ENCODE measurements at places on chromosomes 12 and 14.

DNA sequence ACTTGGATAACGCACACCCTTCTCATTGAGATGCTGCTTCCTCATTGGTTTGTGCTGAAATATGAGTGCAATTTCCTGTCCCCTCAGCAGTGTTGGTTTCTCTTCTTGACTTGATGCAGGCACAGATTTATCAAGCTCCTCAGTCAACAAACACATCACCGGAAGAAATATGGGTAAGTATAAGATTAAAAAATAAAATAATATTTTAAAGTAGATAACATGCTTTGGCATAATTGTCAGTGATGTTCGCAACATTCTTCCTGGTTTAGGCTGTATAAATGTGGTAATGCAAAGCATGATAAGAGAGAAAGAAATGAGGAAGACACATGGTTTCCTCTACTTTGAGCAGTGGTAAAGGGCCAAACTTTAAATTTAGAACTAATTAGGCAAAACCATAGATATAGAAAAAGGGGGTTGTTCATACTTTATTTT, at the start of gene GPR65:
Gene GPR65 (plus strand): TSS at position 86 of the 432 bp plus-strand sequence. CDS start 5,713 bp downstream, outside the sequence.
- DNase-seq = no peak

DNA sequence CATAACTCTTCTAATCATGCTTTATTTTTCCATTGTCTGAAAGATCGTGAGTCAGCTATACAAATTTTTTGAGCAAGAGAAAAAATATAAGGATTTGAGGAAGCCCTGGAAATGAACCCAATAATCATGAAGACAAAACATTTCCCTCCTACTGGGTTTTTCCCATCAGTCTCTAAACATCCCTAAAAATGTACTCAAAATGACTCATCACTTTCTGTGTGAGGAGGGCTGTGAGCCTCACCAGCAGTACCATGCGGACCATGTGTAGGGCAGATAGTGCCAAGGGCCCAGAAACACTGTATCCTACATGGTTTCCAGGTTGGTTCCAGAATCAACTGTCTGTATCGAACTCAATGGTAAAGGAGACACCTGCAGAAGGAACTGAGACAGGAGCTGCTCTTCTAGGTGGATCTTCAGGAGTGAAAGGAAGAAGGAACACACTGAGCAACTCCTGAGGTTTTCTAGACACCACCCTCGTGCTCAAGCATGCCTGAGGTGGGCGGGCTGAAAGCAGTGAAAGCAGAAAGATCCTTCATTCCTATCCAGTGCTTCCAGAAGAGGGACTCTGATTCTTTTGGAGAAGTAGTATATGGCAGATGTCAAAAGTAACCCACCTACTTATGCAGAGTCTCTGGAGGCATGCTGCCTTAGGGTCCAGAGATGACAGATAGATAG, 48.6 kb upstream of the RHOJ start:
- no peak for DNase-seq

GRCh38 chr12:45409966-45410365, 194.1 kb downstream of the ANO6 start:
- no peak for DNase-seq

- peak; percentile 63 for DNase-seq
Measured at GRCh38 chr14:37584211-37585100, 10.6 kb downstream of the FOXA1 start.

DNA sequence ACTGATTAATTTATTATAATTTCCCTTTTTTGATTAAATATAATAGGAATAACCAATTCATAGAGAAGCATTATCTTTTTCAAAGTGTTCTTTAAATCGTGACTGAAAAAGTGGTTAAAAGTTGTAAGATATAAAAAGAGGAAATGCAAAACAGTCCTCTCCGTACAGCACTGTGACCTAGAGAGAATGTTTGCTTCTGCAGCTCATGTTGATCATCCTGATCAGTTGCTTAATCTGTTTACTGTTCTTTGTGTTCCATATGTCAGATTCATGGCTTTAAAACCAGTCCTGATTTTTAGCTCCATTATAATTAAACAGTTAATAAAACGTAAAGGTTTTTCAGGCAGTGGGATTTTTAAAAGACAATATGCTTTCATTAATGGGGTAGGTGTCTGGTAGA, 4.7 kb downstream of the TTC8 start:
- DNase-seq = no peak

GRCh38 chr12:27931390-27931789, 41.1 kb downstream of the PTHLH start:
- DNase-seq = no peak

GRCh38 chr12:55607821-55608594, 28.7 kb upstream of the OR10P1 start:
- peak; percentile 22 for DNase-seq

DNA sequence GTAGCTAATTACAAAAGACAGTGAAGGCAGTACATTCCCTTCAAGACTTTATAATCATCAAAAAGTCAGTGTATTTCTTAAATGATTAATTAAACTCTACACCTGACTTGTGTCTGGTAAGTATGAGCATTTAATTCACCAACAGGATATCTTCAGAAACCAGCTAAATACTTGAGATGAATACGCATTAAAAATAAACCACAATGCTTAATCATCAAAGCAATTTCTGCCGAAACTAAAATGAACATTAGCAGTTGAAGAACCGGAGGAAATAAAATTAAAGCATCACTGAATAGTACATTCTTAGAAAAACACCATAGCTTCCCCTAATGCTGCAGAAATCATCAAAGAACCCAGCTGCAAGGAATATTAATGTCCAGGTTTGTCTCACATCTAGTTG, 32.7 kb downstream of the SLC25A21 start:
- no peak for DNase-seq

DNA sequence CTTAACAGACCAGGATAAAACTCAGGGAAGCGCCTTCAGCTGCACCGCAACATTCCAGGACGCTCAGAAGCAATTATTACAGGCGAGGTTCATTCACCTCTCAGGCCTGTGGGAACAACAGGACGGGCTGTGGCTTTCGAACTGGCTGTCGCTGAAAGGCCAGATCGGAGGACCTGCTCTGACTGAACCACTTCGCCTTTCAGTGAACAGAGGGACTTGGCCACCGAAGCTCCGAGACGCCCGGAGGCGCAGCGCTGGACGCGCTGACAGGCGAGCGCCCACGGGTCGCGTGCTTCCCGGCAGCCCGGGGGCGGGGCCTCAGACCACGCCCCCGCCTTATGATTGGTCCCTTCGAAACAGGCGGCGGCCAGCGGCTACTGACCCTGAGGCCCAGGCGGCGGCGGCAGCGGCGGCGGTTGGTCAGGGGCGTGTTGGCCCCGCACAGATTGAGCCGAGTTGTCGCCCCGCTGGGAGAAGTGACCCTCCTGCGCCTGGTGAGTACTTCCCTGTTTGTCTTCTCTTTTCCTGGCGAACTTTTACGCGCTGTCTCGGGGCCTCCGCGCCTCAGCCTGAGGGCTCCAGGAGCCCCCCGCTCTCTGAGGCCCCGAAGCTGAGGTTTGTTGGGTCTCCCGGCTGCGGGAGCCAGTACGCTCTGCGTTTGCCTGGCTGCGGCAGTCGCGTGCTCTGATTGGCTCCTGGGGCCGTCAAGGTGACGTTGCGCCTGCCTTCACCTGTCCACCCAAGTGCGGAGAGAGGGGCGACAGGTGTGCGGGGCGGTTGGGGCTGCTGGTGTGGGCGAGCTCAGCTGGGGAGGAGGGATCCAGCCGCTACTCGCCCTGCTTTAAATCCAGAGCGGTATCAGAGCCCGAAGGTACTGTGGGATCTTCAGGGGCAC, at the start of gene GAS2L3:
Gene GAS2L3 (plus strand): TSS at position 393 of the 895 bp plus-strand sequence. CDS start 21,221 bp downstream, outside the sequence.
- peak; percentile 73 for DNase-seq

- DNase-seq = no peak
Measured at GRCh38 chr14:70999117-70999516, 91.9 kb downstream of the PCNX1 start.

GRCh38 chr12:62750941-62751809, 183.8 kb downstream of the PPM1H start:
- no peak for DNase-seq

- no peak for DNase-seq
Measured at GRCh38 chr14:24389226-24389848, 9.5 kb upstream of the NYNRIN start.

- DNase-seq = no peak
Measured at GRCh38 chr12:26338586-26339572, 143.5 kb downstream of the SSPN start.

GRCh38 chr14:78798757-78799156, 628.6 kb downstream of the NRXN3 start:
- DNase-seq = no peak

DNA sequence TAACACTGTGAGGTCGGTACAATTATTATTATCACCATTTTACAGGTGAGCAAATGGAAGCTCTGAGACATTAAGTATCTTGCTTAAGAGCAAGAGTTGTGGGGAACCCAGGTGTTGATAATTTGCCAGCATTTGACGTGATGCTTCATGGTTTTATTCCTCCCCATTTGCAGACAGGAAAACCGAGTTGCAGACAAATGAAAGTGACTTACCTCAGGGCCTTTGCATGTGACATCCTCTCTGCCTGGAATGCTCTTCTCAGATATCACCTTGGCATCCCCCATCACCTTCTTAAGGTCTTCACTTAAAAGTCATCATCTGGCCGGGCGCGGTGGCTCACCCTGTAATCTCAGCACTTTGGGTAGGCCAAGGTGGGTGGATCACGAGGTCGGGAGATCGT, 21.0 kb upstream of the P2RX7 start:
- no peak for DNase-seq

DNA sequence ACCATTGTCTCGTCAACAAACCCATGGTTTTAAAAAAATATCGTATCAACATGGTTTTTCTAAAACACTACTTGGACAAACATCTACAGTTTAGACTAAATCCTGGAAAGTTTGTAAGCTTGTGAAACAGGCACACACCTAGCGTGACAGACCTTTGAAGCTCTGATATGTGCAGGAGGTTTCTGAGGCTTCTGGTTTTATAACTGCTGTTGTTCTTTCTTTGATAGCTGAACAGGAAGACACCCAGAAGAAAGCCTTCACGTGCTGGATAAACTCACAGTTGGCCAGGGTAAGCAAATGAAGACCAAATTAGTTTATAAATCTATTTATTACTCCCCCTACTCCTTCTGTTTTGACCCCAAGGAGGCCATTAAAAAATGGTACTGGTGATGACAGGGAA, 87.6 kb downstream of the SYNE2 start:
- no peak for DNase-seq

GRCh38 chr14:78588906-78589305, 418.7 kb downstream of the NRXN3 start:
- no peak for DNase-seq

DNA sequence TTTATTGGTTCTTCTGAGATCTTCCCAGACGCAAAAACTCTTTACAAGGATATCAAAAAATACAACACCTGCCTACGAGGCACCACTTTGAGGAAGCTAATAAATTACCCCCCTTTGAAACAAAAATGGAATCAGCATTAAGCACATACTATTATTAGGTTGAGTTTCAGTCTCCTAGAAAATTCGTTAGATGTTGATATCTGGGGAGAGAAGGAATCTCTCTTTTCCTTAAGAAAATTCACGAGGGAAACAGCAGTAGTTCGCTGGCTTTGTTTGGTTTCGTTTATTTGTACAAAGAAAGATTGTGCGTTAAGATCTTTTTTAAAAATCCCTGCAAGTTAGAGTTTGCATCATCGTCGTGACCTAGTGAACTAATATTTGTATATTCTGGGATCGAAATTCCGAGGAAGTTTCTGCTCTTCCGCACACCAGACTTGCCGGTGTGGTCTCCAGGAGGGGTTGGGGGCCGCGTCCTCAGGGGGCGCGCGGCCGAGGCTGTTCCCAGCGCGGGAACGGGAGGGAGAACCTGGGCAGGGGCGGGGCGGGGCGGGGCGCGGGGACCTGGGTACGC, 12.1 kb downstream of the NKX2-1 start:
- DNase-seq = no peak

- DNase-seq = no peak
Measured at GRCh38 chr14:102012336-102012735, 48.0 kb downstream of the DYNC1H1 start.

GRCh38 chr12:72282721-72283120, 10.6 kb downstream of the TRHDE start:
- DNase-seq = no peak

DNA sequence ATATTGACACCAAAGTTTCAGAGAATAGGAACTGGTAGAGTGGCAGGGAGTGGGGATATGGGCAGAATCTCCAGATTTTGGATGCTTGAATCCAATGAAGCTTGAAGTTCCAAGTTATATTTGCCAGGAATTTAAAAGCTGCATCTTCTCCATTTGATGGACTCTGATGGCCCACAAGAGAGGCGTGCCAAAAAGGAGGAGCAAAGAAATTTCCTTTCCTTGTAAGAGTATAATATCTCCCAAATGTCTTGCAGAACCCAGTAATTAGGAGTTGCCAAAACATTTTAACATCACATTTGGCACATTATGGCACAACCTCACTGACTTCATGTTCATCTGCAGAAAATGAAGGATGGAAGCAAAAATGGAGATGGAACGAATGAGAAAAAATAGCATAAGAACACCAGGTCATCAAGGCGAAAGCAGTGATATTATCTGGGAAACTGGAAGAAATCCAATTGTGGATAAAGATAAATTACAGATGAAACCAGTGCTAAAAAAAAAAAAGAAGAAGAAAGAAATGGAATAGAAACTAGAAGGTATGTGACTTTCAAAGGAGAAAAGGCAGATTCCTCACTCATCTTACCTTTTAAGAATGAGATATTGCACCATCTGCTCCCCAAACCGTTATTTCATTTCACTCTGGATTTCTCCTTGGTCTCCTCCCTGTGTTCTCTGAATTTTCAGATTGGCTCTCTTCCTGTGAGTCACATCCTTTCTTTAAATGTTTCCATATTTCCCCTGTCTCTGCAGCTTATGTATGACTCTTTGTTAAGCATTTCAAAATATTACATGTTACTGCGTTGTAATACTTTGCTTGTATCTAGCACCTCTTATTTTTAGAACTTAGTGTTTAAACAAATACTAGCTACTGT, 13.5 kb upstream of the FLRT2 start:
- DNase-seq = no peak

DNA sequence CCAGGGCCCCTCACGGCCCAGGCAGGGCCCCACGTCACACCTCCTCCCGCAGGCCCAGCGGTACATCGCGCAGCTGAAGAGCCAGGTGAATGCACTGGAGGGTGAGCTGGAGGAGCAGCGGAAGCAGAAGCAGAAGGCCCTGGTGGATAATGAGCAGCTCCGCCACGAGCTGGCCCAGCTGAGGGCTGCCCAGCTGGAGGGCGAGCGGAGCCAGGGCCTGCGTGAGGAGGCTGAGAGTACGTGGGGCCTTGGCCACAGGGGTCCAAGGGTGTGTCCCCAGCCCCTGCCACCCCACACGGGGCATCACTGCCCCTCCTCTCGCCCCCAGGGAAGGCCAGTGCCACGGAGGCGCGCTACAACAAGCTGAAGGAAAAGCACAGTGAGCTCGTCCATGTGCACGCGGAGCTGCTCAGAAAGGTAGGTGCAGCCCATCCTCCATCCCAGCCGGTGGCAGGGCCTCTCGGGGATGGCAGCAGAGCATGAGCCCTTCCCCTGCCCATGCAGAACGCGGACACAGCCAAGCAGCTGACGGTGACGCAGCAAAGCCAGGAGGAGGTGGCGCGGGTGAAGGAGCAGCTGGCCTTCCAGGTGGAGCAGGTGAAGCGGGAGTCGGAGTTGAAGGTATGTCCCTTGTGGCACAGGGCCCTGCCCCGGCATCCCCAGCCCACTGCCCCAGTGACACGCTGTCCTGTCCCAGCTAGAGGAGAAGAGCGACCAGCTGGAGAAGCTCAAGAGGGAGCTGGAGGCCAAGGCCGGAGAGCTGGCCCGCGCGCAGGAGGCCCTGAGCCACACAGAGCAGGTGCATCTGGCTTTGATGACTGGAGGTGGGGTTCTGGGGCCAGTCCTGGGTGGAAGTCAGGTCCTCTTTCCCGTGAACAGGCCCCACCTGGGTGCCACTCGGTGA, 20.9 kb downstream of the HIP1R start:
- no peak for DNase-seq

- DNase-seq = no peak
Measured at GRCh38 chr12:32761716-32762115, 6.0 kb upstream of the YARS2 start.
